ENCODE measurements at places on chromosomes 16 and 17.
A peak's percentile ranks its signal among the peaks of the same experiment; 100 is the strongest.

DNA sequence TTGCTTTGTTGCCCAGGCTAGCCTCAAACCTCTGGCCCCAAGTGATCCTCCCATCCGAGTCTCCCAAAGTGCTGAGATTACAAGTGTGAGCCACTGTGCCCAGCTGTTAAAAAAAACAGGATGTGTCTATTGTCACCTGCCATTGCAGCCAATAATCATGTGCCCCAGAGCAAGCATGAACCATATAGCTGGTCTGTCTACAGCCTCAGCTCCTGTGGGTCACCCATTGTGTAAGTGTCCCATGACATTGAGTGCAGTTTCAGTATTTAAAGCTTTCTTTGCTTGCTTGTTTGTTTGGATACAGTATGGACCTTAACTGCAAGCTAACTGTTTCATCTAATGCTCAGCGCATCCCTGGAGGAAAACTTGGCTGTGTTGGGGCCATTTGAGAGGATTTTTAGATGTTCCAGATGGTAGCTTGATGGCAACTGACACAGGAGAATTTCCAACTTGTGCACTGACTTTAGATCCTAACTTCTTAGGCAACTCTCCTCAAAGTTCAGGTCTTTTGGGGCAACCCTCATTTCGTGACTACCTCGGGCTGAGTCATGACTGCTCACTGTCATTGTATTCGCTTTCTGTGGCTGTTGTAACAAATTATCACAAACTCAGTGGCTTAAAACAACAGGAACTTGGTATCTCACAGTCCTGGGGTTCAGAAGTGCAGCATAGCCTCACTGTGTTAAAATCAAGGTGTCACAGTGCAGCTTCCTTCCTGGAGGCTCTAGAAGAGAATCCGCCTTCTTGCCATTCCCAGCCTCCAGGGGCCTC lies 30.3 kb upstream of the ADORA2B start:
- DNase-seq: no peak

DNA sequence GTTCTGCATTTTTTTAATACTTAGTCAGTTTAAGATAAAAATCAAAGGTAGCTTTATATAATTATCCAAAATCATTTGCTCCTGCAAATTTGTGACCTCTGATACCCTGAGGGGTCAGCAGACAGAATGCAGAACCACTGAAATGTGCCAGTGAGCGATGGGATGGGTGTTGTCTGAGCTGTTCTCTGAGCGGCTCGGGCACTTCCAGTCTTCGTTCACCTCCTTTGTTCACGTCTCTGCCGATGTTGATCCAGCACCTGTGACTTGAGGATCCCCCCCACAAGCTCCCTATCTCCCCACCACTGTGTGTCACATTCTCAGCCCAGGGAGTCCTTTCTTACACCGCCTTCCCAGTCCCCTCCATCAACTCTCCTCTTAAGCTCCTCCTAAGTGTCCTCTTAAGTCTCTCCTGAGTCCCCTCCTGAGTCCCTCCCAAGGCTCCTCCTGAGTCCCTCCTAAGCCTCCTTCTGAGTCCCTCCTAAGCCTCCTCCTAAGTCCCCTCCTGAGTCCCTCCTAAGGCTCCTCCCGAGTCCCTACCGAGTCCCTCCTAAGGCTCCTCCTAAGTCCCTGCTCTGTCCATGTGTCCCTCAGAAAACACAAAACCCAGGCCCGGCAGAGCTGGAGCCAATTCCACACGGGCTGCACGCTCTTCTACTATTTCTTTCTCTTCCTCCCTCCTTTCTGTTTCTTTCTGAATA lies 47.5 kb downstream of the RNF213 start:
- DNase-seq: peak; percentile 39

DNA sequence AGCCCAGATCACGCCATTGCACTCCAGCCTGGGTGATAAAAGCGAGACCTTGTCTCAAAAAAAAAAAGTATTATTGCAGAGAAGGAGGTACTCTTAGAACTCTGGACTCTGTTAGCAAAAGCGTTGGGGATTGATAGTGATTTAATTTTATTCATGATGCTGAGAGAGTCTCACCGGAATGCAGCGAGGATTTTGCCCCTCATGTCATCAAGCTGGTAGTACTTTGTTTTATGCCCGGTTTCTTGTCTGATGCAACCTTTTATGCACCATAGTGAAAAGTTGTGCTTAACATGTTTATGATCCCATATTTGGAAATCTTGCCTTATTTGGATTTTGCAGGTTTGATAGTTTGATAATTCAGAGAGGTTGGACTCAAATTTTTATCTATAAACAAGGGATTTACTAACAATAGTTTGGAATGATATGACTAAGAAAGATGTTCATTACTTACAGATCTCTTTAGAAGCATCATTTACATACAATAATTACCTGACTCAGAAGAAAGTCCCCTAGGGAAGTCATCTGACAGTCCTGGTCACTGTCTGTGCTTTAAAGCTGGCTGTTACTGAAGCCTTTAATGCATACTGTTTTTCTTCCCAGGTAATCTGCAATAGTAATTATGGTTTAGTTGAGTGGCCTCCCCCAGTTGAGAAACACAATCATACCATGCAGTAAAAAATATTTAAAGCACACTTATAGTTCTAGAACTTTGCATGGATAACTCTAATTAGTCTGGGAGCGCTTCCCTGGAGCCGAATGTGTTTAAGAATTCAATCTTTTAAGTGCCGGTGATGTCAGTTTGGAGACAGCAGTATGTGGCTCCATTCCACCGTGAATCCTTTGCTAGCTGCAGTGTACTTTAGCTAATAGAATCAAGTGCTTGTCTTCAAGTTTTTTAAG lies 120.9 kb downstream of the PRKCA start:
- no peak for DNase-seq

DNA sequence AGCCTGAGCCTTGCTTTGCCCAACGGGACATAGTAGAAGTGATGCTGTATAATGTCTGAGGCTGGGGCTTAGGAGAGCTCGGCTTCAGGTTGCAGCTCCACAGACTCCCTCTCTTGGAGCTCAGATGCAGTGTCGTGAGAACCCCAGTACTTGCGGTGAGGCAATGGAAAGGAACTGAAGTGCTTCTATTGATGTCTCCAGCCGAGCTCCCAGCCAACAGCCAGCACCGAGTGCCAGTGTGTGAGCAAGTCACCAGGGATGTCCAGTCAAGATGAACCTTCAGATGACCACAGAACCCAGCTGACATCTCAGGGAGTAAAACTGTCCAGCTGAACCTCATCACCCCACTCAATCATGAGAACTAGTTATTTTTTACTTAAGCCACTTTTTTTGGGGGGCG lies 268.1 kb downstream of the IRF8 start:
- no peak for DNase-seq
